Brain (organoid and tissue), 16 donors: ENCODE measurements at places on chromosomes 2 and 18. TPM values are rescaled to one million over a fixed set of nuclear protein-coding genes. Genes with fewer than 3 reads are reported as not detected.

GBX2 gene
- not detected for polyA plus RNA-seq

SCN9A gene
- 0.22 TPM for polyA plus RNA-seq

LRP2 gene
- 8.2 TPM for polyA plus RNA-seq

FAM110C gene
- polyA plus RNA-seq = 1.3 TPM

ROCK2 gene
- polyA plus RNA-seq = 2.8 TPM

ANKRD29 gene
- 1.2 TPM for polyA plus RNA-seq

ZNF892 gene
- polyA plus RNA-seq = 2.1 TPM

MOCOS gene
- 0.12 TPM for polyA plus RNA-seq

L3MBTL4 gene
- polyA plus RNA-seq = 4.5 TPM

POTEC gene
- polyA plus RNA-seq = not detected

VWC2L gene
- 0.29 TPM for polyA plus RNA-seq

SMAD4 gene
- polyA plus RNA-seq = 67.6 TPM

BOLL gene
- not detected for polyA plus RNA-seq

TYW5 gene
- polyA plus RNA-seq = 1.2 TPM

DSG1 gene
- polyA plus RNA-seq = 0.05 TPM

NAT8 gene
- polyA plus RNA-seq = not detected

NPHP1 gene
- polyA plus RNA-seq = 3.6 TPM

LYPD6B gene
- polyA plus RNA-seq = 0.22 TPM

DNA sequence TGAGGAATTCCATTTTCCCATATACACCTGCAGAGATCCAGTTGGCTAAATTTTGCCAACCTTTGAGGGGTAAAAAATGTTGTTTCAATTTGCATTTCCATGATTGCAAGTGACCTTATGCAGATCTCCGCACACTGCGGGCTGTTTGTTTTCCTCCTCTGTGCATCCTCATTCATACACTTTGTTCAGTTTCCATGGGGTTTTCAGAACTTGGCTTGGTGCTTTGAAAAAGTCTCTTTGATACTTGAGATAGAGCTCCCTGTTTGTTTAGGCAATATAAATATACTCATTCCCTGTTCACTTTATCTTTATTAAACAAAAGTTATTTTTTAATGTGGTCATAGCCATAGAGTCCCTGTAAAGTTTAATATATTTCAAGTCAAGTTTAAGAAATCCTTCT, 353.1 kb downstream of the CMPK2 start:
- no peak for DNase-seq

- no peak for DNase-seq
Observed at GRCh38 chr2:61396005-61396404, 74.9 kb downstream of the USP34 start.

- no peak for DNase-seq
Observed at GRCh38 chr2:233764761-233765160, 4.7 kb downstream of the UGT1A1 start.

GRCh38 chr2:178478439-178479274, at the start of gene FKBP7:
Gene FKBP7, minus strand, starts transcription at chr2:178478600. Its CDS starts 101 bp downstream, at chr2:178478499.
- peak; percentile 97 for DNase-seq

- DNase-seq = no peak
Observed at GRCh38 chr18:69002233-69002632, 204.4 kb downstream of the CCDC102B start.

- DNase-seq = no peak
Observed at GRCh38 chr2:178819992-178820391, 12.8 kb upstream of the TTN start.

DNA sequence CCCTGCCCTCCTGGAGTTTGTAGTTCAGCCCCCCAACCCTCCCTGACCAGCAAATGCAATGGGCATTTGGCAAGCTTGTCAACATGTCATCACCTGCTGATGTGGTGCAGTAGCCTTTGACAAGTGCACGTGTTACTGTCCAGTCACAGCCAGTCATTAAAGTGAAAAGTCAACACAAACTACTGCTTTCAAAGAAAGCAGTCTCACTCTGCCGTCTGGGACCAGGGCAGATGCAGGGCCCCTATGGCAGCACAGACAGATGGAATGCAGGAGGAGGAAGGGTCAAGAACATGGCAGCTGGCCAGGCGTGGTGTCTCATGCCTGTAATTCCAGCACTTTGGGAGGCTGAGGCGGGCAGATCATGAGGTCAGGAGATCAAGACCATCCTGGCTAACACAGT, 222.4 kb upstream of the OSR1 start:
- DNase-seq = no peak

DNA sequence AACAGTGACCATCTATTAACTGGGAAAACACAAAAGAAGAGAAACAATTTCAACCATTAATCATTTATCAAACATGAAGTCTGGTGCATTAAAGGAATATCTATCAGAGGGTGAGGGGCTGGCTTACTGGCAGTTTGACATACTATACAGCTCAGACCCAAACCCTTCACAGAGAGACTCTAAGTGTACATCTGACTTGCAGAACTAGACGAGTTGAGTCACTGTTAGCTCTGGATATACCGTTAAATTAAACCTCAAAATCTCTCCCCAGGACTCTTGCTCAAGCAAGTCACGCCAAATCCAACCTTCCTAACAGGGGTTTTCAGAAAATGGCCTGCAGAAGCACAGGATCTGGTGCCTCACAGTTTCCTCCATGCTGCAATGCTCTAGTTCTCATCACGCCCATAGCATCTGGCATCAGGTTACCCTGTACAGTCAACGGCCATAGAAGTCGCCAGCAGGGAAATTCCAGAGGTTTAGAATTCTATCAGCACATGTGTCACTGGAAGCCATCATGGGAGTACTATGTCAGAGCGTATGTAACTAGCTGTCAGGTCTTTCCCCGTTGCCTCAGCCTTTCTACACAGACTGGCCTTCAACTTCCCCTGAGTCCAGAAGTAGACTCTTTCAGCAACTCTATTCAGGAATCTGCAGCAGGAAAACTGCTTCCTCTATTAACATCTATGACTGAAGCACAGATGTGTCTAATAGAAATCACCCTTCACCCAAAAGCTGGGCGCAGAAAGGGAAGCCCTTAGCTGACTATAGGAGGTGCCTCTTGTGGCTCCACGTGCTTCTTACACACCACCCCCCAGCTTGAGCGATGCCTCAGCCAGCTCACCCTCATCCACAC, 9.3 kb downstream of the TGOLN2 start:
- no peak for DNase-seq

GRCh38 chr2:171966235-171966634, 33.5 kb upstream of the METAP1D start:
- no peak for DNase-seq

DNA sequence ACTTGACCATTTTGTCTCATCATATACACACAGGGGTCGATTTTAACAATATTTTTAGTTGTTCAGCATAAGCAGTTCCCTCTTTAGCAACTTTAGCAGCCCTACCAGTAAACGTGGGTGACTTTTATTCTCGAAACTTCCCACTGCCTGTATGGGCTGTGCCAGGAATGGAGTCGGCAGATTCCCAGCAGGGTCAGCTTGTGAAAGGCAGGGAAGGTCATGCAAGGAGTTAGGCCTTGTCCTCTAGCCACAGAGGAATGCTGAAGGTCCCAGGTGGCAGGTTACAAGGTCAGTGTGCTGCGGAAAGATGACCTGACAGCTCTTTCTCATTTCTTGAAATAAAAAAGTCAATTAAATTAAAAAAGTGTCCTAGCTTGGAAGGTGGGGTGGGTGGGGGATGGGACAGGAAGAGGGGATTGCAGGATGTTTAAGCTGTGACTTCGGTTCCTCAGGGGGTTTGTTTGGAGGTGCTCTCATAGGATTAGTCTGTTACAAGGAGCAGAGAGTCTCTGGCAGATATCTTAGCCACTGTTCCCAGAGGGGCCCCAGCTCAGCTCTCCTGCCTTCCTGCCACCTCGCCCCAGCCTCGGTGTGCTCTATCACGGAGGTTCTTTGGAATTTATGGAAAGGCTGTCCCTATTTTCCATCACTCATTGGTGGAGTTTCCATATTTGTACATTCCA, 21.4 kb downstream of the DRC1 start:
- no peak for DNase-seq

- DNase-seq = no peak
Observed at GRCh38 chr2:84796798-84797197, 84.1 kb downstream of the TRABD2A start.

GRCh38 chr2:219157396-219157795, 3.2 kb downstream of the NHEJ1 start:
- no peak for DNase-seq

DNA sequence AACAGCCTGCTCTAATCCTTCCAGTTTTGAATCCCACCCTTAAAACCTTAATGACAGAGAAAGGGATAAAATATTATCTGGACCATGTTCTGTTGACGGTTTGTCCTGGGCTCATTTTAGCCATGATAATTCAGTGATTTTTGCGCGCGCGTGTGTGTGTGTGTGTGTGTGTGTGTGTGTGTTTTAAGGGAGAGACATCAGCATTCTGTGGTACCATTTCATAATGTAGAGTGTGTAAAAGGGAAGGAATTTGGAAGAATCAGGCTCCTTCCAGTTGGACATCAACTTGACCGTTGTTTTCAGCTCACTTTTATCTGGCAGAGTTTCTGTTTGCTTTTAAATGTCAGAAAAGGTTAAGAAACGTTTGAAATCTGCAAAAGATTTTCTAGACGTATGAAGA, 535.5 kb downstream of the TNS1 start:
- DNase-seq = no peak

- DNase-seq = no peak
Observed at GRCh38 chr18:21129566-21130216, 18.1 kb upstream of the ROCK1 start.

- DNase-seq = no peak
Observed at GRCh38 chr18:49399003-49399402, 61.4 kb downstream of the DYM start.
